SW480 (cell line): ENCODE measurements at places on chromosomes 2 and 18.

- no peak for DNase-seq
These were observed 29.3 kb upstream of the INHBB start for GRCh38 chr2:120316528-120317179.

GRCh38 chr2:26672112-26672817, 20.3 kb upstream of the KCNK3 start:
- no peak for DNase-seq

- DNase-seq, result peak; percentile 18
These were observed 37.2 kb downstream of the TSHZ1 start for GRCh38 chr18:75247611-75248421.

- DNase-seq, result no peak
These were observed 36.9 kb downstream of the SCN9A start for GRCh38 chr2:166338831-166339339.

- no peak for DNase-seq
These were observed 16.6 kb downstream of the SERTAD2 start for GRCh38 chr2:64637000-64637635.

- DNase-seq, result no peak
These were observed 13.4 kb upstream of the BOK start for GRCh38 chr2:241545106-241545505.

DNA sequence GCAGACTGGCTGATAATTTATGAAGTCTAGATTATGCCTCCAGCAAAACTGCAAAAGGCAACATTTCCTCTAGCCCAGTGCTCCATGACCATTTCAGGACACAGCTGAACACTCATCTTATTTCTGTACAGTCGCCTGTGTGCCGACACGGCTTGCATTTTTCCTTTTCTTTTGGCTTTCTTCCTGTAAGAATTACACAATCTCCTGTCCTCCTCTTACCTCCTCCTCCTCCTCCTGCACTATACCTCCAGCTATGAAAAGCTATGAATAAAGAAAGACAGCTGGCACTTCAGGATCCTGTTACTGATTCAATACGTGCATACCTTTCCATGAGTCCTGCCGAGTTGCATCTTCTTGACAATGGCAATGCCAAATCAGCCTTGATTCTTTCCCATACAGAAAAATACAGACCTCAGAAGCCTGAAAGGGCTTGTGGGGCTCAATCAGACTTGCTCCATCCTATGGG, 32.2 kb upstream of the TRIB2 start:
- no peak for DNase-seq
